Activated gamma-delta T cell treated with Interleukin-2 at 50 U/mL for 16 hours (primary cell): ENCODE measurements at places on chromosomes 5 and 9.

DNA sequence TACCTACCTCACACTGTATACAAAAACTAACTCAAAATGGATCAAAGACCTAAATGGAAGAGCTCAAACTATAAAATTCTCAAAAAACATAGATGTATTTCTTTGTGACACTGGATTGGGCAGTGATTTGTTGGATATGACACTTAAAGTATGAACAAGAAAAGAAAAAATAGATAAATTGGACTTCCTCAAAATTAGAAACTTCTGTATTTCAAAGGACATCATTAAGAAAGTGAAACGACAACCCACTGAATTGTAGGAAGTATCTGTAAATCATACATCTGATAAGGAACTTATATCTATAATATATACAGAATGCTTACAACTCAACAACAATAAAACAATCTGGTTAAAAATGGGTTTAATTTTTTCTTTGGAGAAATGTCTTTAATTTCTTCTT is 96.7 kb downstream of the NRG2 start:
- no peak for DNase-seq

GRCh38 chr9:127163409-127163808 is 41.0 kb upstream of the ANGPTL2 start:
- no peak for DNase-seq

GRCh38 chr5:150642567-150642927 is 2.1 kb downstream of the SYNPO start:
- DNase-seq: no peak

GRCh38 chr9:127388856-127389238 is 8.1 kb upstream of the SLC2A8 start:
- DNase-seq: no peak

- no peak for DNase-seq
Measured at GRCh38 chr9:14097666-14098415, 216.1 kb downstream of the NFIB start.

GRCh38 chr5:174491265-174491664 is 233.1 kb upstream of the MSX2 start:
- DNase-seq: no peak

DNA sequence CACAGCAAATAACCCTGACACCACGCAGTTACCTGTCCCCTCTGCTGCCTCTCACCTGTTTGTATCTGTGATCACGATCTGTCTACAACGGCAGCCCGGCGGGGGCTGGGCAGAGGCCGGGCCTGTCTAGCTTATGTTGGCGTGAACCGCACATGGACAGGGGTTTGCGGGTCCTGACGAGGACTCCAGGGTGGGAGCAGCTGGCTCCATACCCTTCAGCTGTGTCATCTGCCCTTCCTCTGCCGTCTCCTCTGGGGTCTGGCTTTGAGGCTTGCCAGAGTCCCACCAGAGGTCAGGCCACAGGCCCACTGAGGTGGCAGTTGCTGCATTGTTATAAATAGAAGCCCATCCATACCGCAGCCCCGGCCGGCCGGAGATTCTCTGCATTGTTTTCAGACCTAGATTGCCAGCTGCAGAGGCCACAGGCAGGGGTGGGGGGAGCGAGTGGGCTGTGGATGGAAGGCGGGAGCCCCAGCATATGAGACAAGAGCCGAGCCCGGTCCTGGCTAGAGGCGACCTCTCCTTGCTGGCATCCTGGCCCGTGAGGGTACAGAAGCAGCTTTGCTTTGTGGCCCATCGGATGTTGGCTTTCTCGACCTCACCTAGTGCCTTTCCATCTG is 37.8 kb downstream of the FAM78A start:
- no peak for DNase-seq

GRCh38 chr9:11933926-11934325 is 759.3 kb upstream of the TYRP1 start:
- no peak for DNase-seq

DNA sequence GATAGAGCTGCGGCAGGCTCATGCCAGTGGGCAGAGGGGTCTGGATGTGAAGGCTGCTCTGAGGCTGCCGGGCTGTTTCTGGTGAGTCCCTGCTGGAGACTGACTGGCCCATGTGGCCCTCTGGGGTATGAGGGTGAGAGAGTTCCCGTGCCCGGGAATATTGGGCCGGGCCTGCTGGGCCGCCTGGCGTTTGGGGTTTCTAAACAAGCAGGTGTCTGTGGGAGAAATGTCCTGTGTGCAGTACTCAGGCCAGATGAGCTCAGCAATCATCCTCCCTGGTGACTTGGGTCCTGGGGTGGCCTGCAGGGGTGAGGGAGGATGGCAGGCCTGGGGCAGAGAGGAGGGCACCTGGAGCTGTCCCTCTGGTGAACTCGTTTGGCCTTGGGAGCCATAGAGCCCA is 74.9 kb downstream of the MACROH2A1 start:
- no peak for DNase-seq

DNA sequence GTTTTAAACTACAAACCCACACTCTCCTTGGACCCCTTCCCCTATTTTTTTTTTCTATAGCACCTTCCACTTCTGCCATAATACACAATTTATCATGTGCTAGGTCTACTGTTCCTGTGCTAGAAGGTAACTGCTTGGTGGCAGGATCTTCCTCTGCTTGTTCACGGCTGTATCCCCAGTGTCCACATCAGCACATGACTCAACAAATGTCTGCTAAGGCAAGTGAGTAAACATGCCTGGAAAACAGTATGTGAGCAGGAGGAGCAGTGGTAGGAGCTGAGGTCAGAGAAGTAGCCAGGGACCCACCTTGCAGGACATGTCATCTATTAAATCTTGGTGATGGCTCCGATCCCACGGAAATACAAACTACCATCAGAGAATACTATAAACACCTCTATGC is 79.4 kb downstream of the AUH start:
- DNase-seq: no peak

GRCh38 chr5:82561797-82562196 is 283.6 kb upstream of the RPS23 start:
- no peak for DNase-seq
